Vagina (tissue), 2 donors: ENCODE measurements at places on chromosomes 6 and 20.

GRCh38 chr6:157221049-157221816, 102.1 kb downstream of the TMEM242 start:
- peak; percentile 96 for DNase-seq

GRCh38 chr6:32188381-32189068, 1.5 kb downstream of the PBX2 start:
- no peak for DNase-seq

DNA sequence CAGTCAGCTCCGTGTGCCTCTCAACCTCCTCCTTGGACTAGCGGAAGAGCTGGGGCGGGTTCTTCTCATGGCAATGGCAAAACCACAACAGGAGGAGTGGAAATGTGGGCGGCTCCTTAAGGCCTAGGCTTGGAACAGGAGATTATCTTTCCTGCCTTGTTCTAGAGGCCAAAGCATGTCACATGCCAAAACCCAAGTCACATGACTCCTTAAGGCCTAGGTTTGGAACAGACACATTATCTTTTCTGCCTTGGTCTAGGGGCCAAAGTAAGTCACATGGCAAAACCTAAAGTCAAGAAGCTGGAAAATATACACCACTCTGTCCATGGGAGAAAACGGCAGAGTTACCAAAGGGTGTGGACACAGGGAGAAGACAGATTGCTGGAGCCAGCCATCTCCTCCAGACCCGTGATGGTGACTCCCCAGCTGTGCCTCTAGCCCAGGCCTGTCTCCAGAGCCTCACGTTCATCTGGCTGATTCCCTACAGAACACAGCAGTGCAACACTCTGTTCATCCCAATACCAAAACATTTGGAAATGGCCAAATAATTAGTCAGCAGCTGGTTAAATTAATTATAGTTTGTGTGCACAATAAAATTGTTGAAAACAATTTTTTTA, 34.2 kb downstream of the ANKRD60 start:
- no peak for DNase-seq

DNA sequence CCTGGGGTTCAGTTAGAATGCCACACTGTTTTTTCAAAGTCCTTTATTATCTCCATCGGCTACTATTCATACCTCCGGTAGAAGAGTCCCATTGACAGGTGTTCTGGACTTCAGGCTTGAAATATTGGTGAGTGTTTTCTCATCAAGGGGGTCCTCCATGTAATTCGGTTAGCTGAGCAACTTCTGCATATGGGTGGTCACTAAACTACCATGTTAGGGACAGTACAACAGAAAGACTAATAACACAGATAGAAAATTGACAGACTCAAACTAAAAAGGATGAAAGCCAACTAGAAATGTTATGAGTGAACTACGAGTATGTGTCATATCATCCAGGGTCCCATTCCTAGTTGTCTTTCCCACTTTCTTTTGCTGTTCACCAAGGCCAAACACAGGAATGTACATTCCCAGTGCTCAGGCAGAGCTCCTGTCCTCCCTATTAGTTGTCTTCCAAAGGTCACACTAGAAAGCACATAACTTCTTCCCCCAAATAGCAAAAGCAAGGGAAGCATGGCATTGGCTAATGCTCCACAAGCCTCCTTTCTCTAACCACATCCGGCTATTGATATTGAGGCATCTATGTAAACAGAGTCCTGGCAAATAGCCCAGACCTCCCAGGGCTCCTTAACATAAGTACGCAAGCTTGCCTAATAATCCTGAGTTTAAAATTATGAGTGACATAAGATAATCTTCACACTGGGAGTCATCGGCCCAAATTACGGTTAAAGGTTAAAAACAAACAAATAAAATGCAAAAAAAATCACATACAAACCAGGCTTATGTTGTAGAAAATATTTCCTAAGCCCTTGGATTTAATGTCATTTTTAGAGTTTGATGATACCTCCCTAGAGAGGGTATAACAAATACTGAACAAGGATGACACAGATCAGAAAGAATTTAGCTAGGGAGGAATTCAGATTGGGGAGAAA, 13.2 kb downstream of the CCN2 start:
- DNase-seq = no peak

DNA sequence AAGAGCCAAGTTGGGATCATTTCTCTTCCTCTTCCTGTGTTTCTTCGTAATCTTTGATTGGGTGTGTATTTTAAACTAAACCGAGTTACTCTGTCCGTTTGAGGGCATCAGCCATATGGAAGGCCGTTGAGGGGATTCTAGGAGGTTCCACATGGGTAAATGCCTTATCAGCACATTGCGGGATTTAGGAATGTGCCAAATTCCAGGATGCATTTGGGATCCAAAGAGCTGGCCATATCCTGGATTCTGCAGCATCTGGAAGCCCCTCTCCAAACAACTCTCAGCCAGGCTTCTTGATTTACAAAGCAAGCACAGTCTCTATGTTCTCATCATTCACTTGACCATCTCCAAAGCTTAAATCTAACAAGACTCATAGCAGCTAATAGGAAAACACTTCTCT, 67.6 kb upstream of the RIN2 start:
- no peak for DNase-seq
